CD4-positive, alpha-beta T cell (primary cell): ENCODE measurements at places on chromosomes 12 and 14.

DNA sequence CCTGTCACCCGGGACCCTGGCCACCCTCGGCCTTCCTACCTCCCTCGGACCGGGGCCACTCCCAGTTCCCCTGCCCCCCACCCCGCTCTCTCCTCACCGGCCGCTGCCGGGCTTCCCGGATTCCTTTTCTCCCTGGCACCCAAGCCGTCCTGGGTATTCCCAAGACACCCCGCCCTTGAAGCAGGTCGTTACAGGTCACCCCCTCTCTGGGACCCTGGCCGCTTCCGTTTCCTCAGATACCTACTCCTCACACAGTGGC lies 493 bp downstream of the NUMB start:
- DNase-seq, result no peak

DNA sequence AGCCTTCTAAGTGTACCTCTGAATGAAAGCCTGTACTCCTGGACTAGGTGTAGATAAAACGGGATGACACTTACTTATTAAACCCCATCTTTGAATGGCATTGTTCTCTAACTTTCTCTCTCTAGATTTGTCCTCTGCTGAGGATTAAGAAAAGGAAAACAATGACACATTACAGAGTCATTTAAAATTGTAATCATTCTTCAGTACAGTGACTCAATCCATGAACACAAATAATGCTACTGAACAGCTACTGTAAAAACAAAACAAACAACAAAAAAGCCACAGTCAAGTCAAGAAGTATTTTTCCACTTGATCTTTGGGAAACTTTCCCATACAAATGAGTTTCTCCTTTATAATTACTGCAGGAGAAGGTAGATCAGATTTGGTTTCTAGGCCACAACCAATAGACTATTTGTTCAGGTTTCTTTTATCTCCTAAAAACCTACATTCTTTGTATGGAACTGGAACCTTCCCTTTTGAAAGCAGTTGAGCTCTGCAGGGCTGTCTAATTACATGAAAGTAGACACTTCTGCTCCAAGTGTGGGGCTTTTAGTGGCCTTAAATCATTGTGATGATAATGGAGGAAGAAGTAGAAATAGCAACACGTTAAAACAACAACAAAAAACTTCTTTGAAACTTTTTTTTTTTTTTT lies 219.1 kb downstream of the ESR2 start:
- DNase-seq, result no peak

DNA sequence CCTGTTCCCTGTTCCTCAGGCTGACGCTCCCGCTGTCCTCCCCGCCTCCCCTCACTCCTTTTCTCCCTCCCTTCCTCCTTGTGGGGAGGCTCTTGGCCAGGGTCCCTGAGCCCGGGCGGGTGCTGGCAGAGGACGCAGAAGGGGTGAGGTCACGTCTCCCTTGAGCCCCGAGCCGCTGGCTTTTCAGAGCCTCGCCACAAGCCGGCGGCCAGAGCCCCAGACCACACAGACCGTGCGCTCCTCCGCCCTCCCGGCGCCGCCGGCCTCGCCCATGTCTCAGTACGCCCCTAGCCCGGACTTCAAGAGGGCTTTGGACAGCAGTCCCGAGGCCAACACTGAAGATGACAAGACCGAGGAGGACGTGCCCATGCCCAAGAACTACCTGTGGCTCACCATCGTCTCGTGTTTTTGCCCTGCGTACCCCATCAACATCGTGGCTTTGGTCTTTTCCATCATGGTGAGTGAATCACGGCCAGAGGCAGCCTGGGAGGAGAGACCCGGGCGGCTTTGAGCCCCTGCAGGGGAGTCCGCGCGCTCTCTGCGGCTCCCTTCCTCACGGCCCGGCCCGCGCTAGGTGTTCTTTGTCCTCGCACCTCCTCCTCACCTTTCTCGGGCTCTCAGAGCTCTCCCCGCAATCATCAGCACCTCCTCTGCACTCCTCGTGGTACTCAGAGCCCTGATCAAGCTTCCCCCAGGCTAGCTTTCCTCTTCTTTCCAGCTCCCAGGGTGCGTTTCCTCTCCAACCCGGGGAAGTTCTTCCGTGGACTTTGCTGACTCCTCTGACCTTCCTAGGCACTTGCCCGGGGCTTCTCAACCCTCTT lies at the start of gene TMEM233:
TMEM233 (plus strand) TSS at position 197 of the 821 bp plus-strand sequence; CDS start at position 272, 75 bp downstream.
- DNase-seq, result no peak

GRCh38 chr12:122895704-122896636 lies at the start of gene VPS37B:
Gene VPS37B, minus strand, starts transcription at chr12:122896124. Its CDS starts 62 bp downstream, at chr12:122896062.
- DNase-seq, result peak; percentile 86

- no peak for DNase-seq
Observed at GRCh38 chr14:99732436-99733210, 48.5 kb downstream of the CYP46A1 start.

- no peak for DNase-seq
Observed at GRCh38 chr14:61489932-61490331, 168.6 kb downstream of the PRKCH start.

DNA sequence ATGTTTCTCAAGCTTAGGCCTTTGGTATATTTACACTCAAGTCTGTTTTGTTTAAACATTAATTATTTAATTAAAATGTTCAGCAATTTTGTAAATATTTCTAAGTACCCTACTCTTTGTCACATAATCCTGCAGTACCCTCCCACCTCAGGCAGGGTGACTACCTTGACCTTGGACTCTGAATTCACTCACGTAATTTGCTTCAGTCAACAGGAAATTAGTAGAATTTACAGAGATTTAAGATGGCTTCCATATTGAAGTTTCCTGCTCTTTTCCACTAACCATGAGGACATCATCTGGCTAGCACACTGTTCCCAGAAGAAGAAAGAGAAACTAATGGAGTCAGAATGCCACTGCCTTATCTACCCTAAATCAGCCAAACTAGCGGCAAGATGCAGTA lies 967 bp upstream of the TAS2R19 start:
- DNase-seq, result no peak

DNA sequence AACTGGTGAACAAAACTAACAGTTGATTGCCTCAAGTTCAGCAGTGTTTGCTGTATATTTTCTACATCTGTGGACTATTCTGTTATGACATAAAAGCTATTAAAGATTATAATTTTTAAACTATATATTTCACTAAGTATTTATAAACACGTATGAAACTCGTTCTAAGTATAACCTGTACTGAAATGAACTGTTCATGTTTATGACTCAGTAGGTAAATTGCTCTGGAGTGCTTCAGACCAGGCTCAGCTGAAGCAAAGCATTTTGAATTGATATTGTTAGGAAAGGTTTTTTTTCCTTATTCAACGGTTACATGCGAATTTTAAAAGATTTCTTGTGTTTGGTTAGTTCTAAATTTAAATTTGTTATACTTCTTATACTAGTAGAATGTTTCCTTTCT lies 151.3 kb downstream of the RAD51B start:
- no peak for DNase-seq
